Nephron progenitor cell (in vitro differentiated cells): ENCODE measurements at places on chromosomes 13 and 19.

DNA sequence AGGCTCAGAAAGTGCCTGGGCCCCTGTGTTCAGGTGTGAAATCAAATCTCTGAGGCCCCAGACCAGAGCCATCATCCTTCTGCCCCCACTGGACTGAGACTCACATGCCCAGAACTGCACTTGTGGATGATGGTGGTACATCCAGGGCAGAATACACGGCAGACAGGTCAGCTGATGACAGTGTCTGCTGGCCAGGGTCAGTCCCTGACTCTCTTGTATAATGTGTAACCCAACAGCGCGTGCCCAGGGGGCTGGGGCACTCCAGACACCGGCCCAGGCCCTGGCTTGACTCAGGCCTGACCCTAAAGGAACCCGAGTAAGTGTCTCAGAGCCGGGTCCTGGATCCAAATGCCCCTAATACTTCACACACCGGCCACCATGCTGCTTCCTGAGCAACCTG, 37.4 kb upstream of the GATAD2A start:
- DNase-seq = no peak

DNA sequence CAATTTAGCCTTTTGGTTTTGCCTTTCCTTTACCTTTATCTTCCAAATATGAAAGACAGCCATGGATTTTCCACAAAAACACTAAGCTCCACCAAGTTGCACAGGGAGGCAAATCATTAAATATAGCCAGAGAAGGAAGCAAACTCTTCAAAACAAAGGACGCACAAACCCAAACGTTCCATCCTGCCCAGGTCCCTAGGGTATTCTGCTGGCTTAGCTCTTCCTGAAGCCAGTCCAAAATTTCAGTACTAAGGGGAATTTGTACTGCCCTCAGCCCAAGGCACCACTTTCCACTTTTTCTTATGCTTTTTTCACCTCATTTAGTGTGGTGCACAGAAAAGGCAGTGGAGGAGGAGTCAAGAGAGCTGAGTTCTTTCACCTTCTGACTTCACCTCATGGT, 169.9 kb downstream of the FLT1 start:
- DNase-seq = no peak

GRCh38 chr13:98187155-98187964, 10.3 kb upstream of the RNF113B start:
- DNase-seq = no peak

DNA sequence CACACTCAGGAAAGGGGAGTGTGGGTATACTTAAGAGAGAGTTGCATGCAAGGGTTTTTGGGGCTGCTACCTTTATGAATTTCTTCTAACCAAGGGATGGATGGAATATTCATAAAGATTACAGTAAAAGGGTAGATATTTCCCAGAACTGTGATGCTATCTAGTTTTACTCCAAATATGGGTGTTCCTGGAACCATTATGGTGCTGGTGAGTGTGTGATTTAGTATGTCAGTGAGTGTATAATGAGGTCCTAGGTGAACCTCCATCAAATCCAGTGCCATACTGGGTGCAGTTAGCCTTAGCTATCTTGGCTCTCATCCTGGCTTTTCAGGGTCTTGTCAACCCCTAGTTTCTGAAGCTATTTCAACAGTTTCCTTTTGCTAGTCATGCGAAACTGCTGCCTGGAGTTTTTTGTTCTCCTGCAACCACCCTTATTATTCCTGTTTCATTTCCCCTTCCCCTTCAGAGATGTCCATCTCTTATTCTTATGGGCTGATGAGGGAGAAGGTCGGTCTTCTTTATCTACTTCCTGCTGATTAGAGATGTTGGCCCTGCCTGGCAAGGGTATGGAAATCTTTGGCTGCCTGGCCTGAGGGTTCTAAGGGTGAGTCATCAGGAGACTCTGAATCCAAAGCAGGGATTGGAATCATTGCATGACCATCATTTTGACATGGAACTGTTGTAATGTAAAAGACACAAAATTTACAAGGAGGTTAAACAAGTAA, 202.3 kb downstream of the NBEA start:
- no peak for DNase-seq

DNA sequence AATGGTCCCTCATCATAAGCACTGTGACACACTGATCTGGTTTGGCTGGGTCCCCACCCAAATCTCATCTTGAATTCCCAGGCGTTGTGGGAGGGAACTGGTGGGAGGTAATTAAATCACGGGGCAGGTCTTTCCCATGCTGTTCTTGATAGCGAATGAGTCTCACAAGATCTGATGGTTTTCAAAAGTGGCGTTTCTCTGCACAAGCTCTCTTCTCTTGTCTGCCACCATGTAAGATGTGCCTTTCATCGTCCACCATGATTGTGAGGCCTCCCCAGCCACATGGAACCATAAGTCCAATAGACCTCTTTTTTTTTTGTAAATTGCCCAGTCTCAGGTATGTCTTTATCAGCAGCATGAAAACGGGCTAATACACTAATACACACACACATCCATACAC, 6.9 kb upstream of the GPR4 start:
- no peak for DNase-seq

GRCh38 chr13:83184150-83184475, 698.2 kb downstream of the SLITRK1 start:
- no peak for DNase-seq

DNA sequence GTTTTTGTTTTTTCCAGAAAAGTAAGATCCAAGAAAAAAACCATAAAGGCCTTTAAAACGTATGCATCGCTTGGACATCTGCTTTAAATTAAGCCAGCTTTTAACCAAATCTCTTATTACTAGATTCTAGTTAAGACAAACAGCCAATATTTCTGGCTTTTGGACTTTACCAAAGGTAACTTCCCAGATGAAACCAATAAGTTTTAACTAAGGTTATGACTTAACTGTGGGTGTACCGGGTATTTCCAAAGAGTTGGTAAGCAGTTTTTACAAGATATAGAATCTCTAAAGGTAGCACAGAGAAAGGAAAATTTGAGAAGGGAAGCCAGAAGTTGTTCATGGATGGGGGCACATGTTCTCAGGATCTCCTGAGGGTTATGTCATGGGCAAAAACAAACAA, 34.0 kb downstream of the CEACAM1 start:
- no peak for DNase-seq

DNA sequence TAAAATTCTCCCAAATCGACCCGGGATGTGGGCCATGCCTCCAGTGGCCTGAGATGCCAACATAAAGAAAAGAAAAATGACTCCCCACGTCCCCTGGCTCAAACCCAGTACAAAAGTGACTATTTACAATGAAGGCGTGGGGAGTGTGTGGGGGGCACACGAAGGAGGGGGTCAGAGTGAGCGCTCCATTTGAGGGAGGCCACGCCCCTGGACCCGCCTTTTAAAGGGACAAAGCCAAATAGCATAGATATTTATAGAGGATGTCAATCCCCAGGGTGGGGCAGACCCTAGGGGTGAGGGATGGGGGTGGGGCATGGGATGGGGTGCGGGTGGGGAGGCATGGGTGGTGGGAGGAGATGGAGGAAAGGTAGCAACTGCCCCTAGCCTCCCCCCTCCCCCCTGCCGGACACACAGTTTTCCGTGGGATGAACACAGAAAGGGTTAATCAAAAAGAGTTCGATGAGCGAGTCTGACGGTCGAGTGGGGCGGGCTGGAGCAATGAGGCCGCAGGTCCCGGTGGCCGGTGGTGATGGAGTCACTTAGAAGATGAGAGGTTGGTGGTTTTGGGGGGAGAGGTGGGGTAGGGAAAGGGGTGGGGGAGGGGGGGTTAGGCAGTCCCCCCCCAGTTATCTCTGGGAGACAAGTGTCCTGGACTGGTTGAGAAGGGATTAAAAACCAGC, 20.1 kb upstream of the NANOS2 start:
- no peak for DNase-seq

DNA sequence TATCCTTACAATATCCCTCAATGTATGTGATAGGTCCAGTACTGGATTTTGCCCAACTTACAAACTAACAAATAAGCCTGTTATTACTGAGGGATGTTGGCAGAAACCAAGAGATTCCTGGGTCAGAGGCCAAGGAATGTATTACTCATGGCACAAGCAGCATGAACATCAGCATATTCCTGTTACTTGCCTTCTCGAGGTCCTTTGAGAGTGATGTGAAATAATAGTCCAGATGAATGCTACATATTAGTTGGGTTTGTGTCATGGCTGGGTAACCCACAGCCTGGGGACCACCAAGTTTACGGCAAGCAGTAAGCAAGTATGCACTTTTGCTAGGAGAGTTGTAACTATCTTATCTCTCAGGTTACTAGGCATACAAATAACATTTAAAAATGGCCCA, 384.5 kb upstream of the GPC6 start:
- no peak for DNase-seq

DNA sequence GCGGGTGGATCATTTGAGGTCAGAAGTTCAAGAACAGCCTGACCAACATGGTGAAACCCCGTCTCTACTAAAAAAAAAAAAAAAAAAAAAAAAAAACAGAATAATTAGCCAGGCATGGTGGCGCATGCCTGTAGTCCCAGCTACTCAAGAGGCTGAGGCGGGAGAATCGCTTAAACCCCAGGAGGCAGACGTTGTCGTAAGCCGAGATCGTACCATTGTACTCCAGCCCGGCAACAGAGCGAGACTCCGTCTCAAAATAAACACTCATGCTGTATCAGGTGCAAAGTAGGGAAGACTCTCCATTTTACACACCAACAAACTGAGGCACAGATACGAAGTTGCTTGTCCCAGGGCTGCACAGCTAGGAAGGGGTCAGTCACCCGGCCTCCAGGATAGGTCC, 15.6 kb downstream of the TLE6 start:
- no peak for DNase-seq

DNA sequence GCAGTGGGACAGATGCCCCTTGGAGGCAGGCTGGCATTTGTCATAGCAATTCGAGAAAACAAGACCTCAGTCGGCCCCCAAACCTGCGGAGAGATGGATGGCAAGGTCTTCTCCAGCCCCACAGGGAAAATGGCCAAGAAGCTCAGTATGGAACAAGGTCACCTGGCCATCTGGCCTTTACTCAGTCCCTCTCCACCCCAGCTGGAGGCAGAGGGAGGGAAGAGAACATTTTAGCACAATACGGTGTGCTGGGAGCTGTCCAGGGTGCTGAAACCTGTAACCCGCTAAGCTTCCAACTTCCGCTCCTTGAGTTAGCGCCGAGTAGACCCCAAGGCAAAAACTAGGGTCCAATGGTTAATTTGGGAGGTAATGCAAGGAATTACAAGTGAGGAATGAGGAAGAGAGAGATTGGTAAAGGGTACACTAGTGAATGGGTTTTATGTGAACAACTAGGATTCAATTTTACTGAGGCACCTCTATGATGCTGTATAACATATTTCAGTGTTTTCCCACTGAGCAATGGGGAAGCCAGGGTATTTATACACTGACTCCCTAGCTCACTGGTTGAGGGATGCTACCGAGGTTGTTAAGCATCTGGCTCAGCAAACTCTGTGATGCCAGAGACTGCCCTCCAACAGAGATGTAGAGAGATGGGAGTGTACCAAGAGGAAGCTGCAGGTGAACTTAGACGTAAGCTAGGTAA, 64.3 kb downstream of the CACNA1A start:
- DNase-seq = peak; percentile 92

GRCh38 chr19:10602330-10603083, 15.4 kb upstream of the AP1M2 start:
- DNase-seq = peak; percentile 90

DNA sequence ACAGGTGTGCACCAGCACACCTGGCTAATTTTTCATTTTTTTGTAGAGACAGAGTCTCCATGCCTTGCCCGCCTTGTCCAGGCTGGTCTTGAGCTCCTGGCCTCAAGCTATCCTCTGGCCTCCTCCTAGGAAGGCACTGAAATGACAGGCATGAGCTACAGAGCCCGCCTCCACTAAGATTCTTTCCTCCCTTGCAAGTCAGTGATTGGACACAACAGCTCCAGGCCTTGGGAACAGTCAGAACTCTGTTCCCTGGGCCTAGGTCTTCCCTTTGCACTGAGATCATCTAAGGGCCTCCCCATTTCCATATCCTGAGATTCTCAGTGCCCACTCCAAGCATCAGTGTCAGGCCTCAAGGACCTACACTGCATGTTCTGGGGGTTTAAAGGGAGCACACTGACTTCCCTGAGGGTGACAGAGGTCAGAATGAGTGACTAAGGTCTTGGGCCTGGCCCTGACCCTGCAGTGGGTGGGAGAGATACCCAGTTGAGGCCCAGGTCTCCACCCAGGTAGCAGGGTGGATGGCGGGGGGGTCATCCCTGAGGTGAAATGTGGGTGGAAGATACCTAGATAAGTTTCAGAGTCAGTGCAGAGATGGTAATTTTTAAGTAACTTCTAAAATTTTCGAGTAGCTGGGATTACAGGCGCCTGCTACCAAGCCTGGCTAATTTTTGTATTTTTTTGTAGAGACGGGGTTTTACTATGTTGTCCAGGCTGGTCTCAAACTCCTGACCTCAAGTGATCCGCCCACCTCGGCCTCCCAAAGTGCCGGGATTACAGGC, 17.3 kb upstream of the ERCC1 start:
- DNase-seq = no peak

DNA sequence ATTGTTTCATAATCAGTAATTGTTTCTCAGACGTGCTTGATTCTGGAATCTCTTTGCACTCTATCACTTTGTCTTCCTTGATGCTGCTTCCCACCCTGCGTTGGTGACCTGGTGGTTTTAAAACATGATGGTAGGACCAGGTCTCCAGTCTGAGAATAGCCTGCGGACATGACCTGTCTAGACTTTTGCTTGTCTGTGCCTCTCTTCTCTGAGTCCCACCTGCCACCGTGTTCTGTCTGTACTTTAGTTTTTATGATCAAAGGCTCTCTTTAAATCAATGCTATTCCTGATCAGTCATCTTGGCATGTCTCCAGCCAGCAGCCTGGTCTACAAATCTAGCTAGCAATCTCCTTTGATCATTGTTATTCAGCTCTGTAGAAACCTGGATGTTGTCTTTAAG, 933.9 kb downstream of the DIAPH3 start:
- DNase-seq = no peak

DNA sequence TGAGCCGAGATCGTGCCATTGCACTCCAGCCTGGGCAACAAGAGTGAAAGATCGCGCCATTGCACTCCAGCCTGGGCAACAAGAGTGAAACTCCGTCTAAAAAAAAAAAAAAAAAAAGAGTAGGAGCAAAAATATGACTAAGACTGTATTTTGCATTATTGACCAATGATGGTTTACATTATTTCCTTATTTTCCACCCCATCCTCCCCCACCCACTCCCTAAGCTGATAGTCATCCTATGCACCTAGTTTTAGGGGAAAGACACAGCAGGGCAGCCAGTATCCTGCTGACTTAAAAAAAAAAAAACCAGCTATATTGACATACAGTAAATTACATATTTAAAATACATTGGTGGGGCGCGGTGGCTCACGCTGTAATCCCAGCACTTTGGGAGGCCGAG, 25.1 kb downstream of the VAV1 start:
- DNase-seq = no peak

- DNase-seq = no peak
Observed at GRCh38 chr19:49938662-49939061, 9.4 kb upstream of the NUP62 start.

GRCh38 chr13:75139291-75139690, 342.7 kb downstream of the TBC1D4 start:
- DNase-seq = no peak

DNA sequence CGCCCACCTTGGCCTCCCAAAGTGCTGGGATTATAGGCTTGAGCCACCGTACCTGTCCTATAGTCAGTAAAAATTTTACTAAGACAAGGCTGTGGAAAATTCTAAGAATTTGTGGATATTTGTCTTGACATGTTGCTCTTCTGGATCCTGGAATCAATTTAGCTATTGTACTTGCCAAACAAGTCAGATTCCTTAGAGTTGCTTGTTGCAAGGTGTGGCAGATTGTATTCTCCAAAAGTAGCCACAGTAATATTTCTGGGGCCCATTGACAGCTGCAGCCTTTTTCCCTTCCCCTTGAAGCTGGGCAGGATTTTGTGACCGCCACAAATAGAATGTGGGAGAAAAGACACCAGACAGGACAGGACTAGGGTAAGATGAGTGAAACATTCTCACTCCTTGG, 98.8 kb upstream of the TMTC4 start:
- no peak for DNase-seq

- DNase-seq = no peak
Observed at GRCh38 chr19:41076286-41076685, 12.0 kb upstream of the CYP2A13 start.
